Stimulated activated CD8-positive, alpha-beta memory T cell treated with anti-CD3 and anti-CD28 coated beads, Interleukin-2, amount 100 ng/mL, for 1 hour (primary cell): ENCODE measurements at places on chromosomes 5 and 9.

GRCh38 chr5:33938507-33938796, 2.3 kb downstream of the RXFP3 start:
- no peak for DNase-seq

- DNase-seq = peak; percentile 31
Measured at GRCh38 chr5:141326088-141326854, 4.0 kb upstream of the PCDHGA1 start.

- no peak for DNase-seq
Measured at GRCh38 chr5:74192606-74193299, 447.8 kb downstream of the ENC1 start.

GRCh38 chr5:138339464-138339863, 1.4 kb downstream of the FAM53C start:
- no peak for DNase-seq

- DNase-seq = peak; percentile 10
Measured at GRCh38 chr5:10987925-10988504, 227.0 kb upstream of the DAP start.

GRCh38 chr9:37229882-37230482, 109.6 kb downstream of the ZCCHC7 start:
- DNase-seq = no peak

- no peak for DNase-seq
Measured at GRCh38 chr5:39176759-39177630, 42.4 kb downstream of the FYB1 start.

DNA sequence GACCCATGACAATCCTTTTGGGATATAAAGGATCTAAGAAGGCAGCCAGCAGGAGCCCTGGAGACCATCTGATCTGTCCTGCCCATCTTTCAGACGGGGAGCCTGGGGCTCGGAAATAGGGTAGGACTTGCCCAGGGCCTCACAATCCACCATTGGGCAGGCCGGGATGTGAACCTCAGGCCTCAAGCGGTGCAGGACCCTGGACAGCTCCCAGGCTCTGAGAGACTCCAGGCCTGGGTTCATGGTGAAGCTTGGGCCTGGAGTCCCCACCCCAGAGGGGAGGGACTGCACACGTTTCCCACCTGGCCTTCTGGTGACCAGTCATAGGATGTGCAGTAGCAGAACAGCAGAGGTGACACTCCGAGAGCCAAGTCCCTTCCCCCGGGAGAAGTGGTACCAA, 36.6 kb upstream of the RAPGEF1 start:
- no peak for DNase-seq

- DNase-seq = no peak
Measured at GRCh38 chr5:179287071-179287470, 58.2 kb downstream of the ADAMTS2 start.

DNA sequence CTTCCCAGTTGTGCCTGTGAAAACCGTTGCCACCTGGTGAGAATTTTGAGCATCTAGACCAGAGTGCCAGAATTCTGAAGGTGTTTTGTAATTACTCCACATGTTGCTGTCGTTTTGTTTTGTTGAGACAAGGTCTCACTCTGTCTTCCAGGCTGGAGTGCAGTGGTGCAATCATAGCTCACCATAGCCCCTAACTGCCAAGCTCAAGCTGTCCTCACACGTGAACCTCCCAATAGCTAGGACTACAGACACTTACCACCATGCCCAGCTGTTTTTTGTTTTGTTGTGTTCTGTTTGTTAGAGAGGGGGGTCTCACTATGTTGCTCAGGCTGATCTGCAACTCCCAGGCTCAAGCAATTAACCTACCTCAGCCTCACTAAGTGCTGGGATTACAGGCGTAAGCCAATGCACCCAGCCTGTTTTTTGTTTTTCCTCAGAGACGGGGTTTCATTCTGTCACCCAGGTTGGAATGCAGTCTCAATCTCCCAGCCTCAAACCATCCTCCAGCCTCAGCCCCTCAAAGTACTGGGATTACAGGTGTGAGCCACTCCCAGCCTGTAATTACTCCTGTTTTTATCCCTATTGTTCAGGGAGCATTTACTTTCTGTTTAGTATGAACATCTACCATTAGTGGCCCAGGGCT, 121.1 kb upstream of the DMRT1 start:
- DNase-seq = no peak

GRCh38 chr9:76585487-76586389, 126.8 kb downstream of the GCNT1 start:
- no peak for DNase-seq

DNA sequence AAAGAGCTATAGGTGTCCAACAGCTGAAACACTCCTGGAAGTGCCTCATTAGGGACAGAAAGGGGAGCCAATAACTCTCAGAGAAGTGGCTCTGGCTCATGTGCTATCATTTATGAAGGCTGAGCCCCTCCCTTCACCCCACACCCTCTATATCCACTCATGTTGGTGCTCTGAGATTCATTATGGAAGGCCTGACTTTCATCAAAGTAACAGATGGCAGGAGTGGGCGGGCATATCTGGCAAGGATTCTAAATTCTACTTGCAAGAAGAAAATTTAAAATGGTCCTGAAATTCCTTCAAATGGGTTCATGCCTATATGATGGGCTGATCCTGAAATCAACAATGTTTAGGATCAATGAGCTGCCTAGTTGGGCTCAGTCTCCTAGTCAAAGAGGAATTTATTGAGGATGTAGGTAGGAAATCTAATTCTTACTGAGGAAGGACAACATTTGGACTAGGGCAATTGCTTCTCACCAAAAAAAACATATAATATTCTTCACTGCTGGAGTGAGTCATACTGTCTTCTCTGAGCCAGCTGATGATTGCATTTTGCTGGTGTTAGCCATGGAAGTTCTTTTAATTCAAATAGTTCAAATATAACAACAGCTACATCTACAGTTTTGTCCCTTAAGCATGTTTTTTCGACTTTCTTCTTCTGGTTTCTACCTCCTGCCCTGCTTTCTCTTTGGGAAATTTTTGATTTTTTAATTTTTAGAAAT, 23.5 kb downstream of the NMRK1 start:
- no peak for DNase-seq

DNA sequence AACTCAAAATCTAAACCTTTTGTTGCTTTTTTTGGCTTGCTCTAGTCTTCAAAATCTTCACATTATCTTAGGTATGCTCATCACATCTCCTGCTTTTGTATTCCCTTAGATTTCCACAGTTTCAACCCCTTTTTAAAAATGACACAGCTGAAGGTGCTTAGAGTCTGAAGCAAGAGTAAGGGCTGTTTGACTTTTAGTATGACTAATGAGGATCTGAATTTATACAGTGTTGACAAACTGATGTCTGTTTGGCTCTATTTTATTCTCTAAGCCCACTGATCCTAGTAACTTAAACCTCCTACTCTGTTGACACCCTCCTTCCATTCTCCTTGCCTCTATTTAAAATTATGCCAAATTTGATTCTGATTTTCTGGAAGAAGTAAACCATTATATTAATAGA, 200.1 kb downstream of the MCTP1 start:
- DNase-seq = no peak

DNA sequence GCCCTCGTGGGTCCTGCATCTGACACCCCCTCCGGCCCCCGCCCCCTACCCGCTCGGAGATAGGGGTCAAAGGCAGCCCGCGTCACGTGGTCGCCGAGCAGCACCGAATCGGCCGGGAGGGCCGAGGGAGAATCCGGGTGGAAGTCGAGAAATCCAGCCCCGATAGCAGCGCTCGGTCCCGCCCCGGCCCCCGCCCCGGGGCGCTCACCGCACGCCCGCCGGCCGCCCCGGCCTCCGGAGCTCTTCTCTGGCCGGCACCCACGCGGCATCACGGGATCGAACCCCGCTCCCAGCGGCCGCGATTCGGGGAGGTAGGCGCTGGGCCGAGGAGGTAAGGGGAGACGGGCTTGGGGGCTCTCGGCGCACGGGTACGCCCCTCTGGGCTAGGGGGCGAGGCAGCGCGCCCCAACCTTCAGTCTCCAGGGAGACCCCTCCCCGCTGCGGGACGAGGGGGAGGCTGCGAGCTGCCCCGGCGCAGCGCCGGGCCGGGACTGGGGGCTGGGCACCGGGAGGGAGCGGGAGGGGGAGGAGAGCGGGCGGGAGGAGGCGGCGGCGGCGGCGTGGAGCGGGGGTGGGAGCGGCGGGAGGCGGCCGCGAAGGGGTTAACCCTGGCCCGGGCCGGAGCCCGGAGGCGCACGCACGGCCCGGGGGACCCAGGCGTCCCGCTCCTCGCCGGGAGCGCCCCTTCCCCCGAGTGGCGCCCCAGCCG, 22.1 kb upstream of the NDST1 start:
- DNase-seq = no peak

GRCh38 chr9:14344053-14344524, 30.1 kb upstream of the NFIB start:
- no peak for DNase-seq

- DNase-seq = no peak
Measured at GRCh38 chr9:88628811-88629210, 93.8 kb downstream of the NXNL2 start.

DNA sequence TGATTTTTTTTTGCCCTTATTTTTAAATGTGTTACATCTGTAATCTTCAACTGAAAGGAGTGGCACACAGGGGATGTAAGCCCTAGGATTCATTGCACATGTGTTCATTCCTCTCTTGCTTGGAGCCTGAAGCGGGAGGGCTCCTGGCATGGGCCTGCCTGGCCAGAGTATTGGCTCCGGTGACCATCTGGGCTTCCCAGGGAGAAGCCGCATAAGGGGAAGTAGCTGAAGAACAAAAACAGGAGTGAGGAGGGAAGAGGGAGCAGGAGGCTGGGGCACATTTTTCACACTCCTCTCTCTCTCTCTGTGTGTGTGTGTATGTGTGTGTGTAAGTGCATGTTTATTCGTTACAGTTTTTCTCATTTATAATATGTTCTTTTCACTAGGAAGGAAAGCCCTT, 269.9 kb downstream of the PRR16 start:
- DNase-seq = no peak

- DNase-seq = no peak
Measured at GRCh38 chr5:169424279-169424655, 123.3 kb upstream of the SLIT3 start.

- no peak for DNase-seq
Measured at GRCh38 chr9:20649381-20649780, 27.1 kb upstream of the MLLT3 start.

DNA sequence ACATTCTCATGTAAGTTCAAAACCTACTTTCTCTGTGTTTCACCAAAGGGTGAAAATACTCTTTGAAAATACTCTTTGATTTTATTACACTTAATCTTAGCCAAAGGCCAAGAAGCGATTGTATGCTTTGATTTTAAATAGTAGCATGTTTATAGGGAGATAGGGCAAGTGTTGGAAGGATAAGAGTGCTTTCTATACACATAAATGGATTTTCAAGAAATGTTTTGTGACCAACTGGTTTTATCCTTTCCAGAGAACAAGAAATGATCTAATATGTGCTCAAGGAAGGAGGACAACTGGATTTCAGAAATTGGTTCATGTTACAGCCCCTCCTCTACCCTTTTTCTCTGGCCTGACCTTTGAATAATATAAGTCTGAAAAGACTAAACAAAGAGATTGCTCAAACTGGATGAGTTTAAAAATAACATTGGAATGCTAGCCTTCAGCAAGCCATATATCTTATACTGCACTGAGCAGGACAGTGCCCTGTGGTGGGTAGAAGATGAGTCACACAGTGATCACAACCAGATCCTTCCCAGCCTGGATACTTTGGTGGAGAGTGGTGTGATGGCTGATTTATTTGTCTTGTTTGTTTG, 13.1 kb downstream of the PALM2AKAP2 start:
- no peak for DNase-seq
